ENCODE measurements at places on chromosomes 1 and 21.

GRCh38 chr21:17590430-17590829, 22.3 kb downstream of the BTG3 start:
- no peak overlapping the region for H3K27ac ChIP-seq
- H3K4me3 ChIP-seq = no peak overlapping the region
- H3K4me1 ChIP-seq = no peaks in the 10 kb centered on the region

DNA sequence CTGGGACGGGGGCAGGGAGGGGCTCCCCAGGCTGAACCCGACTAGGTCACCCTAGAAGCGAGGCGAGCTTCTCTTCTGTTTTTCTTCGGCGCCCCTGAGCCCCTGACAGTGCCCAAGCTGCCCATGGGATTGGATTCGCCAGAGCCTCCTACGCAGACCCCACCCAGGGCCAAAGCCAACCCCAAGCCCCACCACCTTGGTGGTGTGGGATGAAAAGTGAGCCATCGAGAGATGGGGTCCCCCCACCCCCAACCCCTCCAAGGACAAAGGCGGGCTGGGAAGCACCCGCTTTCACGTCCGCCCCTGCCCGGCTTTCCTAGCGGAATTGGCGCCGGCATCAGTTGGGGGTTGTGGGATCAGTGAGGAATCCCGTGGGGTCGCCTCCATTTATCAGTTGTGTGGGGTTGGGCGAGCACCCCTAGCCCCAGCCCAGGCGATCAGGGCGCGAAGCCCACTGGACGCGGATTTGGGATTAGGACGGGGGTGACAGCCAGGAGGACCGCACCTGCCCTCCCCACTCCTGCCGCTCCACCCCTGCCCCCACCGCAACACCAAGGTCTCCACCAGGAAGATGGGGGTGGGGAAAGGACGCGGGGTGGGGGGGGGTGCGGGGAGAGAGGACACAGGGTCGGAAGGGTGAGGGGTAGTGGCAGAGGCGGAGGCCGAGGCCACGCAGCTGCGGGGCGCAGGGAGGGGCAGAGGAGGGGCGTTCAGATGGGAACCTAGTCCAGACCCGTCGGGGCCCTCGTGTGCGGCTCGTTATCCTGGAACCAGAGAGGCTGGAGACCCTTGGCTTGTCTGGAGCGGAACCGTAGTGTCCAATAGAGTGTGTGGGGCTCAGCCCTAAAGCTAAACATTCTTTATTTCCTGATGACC, 4.4 kb downstream of the TSPEAR start:
- peaks cover 100% of the 10 kb centered on the region for H3K27me3 ChIP-seq
- no peak overlapping the region for H3K27ac ChIP-seq
- no peak for DNase-seq

DNA sequence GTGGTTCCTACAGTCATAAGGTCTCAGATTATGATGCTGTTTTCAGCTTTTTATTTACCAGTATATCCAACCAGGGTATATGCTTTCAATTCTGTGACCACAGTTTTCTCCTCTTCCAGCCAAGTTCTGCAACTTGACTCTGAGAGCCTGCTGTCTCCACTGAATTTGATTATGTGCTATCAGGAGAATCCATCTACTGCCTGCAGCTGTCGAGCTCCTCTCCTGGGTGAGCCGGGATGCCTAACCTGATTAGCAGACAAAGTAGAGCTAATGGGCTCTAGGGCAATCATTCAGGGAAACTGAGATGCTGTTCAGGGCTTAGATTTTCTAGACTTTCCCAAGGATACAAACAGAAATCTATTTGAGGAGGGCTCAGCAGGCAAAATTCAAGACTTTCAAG, 271.5 kb upstream of the BEND5 start:
- no peaks in the 10 kb centered on the region for H3K36me3 ChIP-seq
- no peak overlapping the region for H3K27ac ChIP-seq
- no peak overlapping the region for H3K4me3 ChIP-seq
- no peaks in the 10 kb centered on the region for H3K4me1 ChIP-seq
- DNase-seq = no peak
- no peaks in the 10 kb centered on the region for H3K27me3 ChIP-seq

GRCh38 chr21:38965910-38966504, 160.3 kb downstream of the ETS2 start:
- no peaks in the 10 kb centered on the region for H3K27me3 ChIP-seq
- H3K4me3 ChIP-seq = no peak overlapping the region
- no peak for DNase-seq

DNA sequence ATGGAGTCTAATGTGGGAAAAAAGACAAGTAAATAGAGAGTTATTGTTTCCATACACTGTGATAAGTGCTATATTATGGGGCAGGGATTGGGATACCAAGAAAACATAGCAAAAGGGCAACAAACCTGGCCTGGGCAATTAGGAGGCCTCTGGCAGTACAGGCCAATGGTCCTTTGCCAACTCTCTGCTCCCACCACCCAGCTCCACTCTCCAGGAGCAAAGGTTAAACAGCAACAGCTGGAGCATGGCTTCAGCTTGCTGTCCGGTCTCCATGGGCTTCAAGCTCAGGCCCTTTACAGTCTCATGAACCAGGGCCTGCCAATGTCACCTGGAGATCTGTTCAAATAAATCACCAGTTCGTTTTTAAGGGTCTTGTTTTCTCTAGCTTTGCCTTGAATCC, 37.2 kb upstream of the ARHGAP29 start:
- H3K27ac ChIP-seq = no peak overlapping the region
- H3K4me3 ChIP-seq = no peak overlapping the region
- H3K4me1 ChIP-seq = no peaks in the 10 kb centered on the region
- peaks cover 33% of the 10 kb centered on the region for H3K27me3 ChIP-seq
- DNase-seq = no peak

DNA sequence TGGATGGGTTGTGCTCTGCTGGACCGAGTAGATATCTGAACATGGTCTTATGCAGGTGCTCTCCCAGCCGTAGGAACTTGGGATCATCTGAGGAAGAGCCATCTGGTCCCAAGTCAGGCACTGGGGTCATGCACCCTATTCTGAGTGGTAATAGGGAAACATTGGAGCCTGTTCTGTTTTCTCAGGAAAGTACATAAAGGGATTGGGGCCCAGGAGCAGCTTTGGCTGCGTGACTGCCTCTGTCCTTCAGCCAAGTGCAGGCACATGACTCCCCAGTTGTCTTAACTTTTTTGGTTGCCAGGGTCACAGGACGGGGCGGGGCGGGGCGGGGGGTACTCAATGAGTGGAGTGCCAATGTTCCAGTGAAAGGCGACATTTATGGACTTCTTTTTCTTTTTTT, 11.5 kb downstream of the PFKFB2 start:
- peaks cover 5% of the 10 kb centered on the region for H3K36me3 ChIP-seq
- no peaks in the 10 kb centered on the region for H3K27me3 ChIP-seq
- DNase-seq = no peak
- no peak overlapping the region for H3K4me3 ChIP-seq
- no peak overlapping the region for H3K27ac ChIP-seq
- H3K4me1 ChIP-seq = peaks cover 3% of the 10 kb centered on the region

GRCh38 chr1:182700351-182700709, 15.9 kb upstream of the RGS8 start:
- no peak for DNase-seq
- no peaks in the 10 kb centered on the region for H3K36me3 ChIP-seq
- H3K27ac ChIP-seq = no peak overlapping the region

DNA sequence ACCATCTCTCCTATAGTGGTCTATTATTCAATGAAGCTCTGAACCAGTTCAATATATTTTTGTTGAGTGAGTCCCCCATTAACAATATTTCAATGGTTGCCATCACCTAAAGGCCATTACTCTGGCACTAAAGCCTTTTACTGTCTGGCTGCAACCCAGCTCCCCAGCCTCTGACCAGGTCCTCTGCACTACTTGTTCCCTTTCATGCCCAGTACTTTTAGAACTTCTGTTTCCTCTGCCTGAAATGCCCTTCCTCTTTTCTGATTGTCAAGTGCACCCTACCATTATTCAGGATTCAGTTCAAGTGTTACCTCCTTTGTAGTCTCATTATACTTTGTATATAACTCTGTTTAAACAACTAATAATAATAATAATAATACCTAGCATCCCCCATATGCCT, 30.4 kb upstream of the ZFYVE9 start:
- no peak overlapping the region for H3K27ac ChIP-seq
- H3K4me1 ChIP-seq = no peaks in the 10 kb centered on the region
- no peaks in the 10 kb centered on the region for H3K27me3 ChIP-seq
- H3K36me3 ChIP-seq = no peaks in the 10 kb centered on the region

DNA sequence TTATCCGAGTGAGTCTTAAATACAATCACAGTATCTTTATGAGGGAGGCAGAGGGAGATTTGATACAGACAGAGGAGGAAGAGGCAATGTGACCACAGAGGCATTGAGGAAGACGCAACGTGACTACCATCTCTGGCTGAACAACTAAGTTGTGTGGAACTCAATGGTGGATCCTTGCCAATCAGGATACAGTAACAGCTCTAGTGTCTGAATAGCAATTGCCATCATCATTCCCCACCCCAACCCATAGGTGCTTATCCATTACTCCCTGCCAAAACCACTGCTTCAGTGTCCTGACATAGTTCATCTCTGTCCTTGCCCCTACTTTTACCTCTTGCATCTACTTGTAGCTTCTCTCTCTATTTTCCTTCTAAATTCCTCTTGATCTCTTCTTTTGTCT, 20.5 kb upstream of the RHBDL2 start:
- H3K4me3 ChIP-seq = no peak overlapping the region
- H3K4me1 ChIP-seq = no peaks in the 10 kb centered on the region
- no peak for DNase-seq
- H3K27ac ChIP-seq = no peak overlapping the region
- peaks cover 4% of the 10 kb centered on the region for H3K36me3 ChIP-seq

- H3K27ac ChIP-seq = peak within 1 kb of the TSS; percentile 98
- H3K36me3 ChIP-seq = peaks cover 43% of the 10 kb centered on the region
- H3K27me3 ChIP-seq = no peaks in the 10 kb centered on the region
- DNase-seq = peak; percentile 9
- peak within 1 kb of the TSS; percentile 93 for H3K4me3 ChIP-seq
Measured at GRCh38 chr1:21289700-21290545, at the start of gene ECE1. TSS of gene ECE1 (minus strand) at chr1:21290463. CDS start at chr1:21290414, 49 bp downstream.

DNA sequence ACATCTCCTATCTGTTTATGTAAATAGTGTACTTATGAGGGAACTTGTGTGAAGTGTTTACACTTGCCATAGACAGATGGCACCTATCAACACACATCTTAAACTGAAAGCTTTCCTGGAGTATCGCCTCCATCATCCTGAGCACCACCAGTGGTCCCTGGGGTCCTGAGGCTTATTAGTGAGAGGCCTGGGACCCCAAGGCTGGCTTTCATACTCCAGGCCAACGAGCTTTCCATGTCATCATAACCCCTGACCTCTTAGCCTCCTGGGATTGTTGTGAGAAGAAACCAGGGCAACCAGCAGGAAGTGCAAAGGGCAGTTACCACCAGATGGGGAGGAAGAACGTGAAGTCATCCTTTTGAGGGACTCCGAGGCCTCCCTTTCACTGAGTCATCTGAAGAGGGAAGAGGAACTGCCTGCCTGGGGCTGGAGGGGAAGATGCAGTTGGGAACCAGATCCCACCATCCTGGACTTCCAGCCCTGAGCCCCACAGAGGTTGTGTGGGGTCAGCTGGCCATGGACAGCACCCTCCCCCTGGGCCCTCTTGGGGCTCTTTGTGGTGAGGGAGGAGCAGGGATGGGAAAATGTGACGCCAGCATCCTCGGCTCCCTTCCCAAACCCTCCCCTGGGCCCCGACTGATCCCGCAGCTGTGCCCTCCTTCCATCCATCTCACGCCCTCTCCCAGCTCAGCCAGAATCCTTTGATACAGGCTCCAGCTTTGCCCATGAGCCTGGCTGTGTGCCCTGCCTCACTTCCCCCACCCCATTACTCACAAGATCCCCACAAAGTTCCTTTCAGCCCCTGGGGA, 5.8 kb downstream of the INKA2 start:
- no peaks in the 10 kb centered on the region for H3K36me3 ChIP-seq
- H3K4me1 ChIP-seq = peaks cover 11% of the 10 kb centered on the region
- no peak overlapping the region for H3K4me3 ChIP-seq
- H3K27ac ChIP-seq = peak overlapping the region; percentile 76
- H3K27me3 ChIP-seq = peaks cover 9% of the 10 kb centered on the region

DNA sequence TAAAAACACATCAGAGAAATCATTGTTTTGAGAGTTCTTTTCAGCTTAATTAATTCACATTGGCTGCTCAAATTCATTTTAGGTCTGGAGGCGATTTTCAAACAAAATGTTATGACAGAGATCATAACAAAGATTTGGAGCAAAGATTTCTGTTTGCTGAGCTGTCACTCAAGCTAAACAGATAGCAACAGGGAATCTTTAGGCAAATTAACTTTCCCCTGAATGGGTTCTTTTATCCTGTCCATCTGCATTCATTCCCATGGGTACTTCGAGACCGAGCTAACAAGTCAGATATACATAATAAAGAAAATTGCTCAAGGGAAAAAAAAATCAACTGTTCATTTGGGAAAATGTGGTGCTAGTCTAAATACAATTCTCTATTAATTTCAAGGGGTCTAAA, 30.2 kb upstream of the CA6 start:
- H3K27me3 ChIP-seq = peaks cover 10% of the 10 kb centered on the region
- DNase-seq = no peak
- H3K4me3 ChIP-seq = no peak overlapping the region
- peaks cover 4% of the 10 kb centered on the region for H3K4me1 ChIP-seq
- H3K27ac ChIP-seq = no peak overlapping the region

GRCh38 chr1:28148880-28149195, 27.7 kb downstream of the PTAFR start:
- no peaks in the 10 kb centered on the region for H3K27me3 ChIP-seq
- H3K36me3 ChIP-seq = no peaks in the 10 kb centered on the region
- no peak for DNase-seq
- no peaks in the 10 kb centered on the region for H3K4me1 ChIP-seq

- no peaks in the 10 kb centered on the region for H3K4me1 ChIP-seq
- no peak overlapping the region for H3K27ac ChIP-seq
- no peaks in the 10 kb centered on the region for H3K36me3 ChIP-seq
- H3K4me3 ChIP-seq = no peak overlapping the region
- H3K27me3 ChIP-seq = no peaks in the 10 kb centered on the region
- DNase-seq = no peak
Measured at GRCh38 chr1:68675336-68675735, 178.5 kb upstream of the DEPDC1 start.

GRCh38 chr1:91273875-91274274, 130.8 kb downstream of the HFM1 start:
- DNase-seq = no peak
- H3K27me3 ChIP-seq = no peaks in the 10 kb centered on the region
- H3K4me3 ChIP-seq = no peak overlapping the region
- no peak overlapping the region for H3K27ac ChIP-seq
- H3K36me3 ChIP-seq = no peaks in the 10 kb centered on the region

- no peak overlapping the region for H3K4me3 ChIP-seq
- H3K36me3 ChIP-seq = peaks cover 3% of the 10 kb centered on the region
- no peaks in the 10 kb centered on the region for H3K4me1 ChIP-seq
- no peak overlapping the region for H3K27ac ChIP-seq
- H3K27me3 ChIP-seq = peaks cover 6% of the 10 kb centered on the region
- no peak for DNase-seq
Measured at GRCh38 chr1:228969953-228970800, 234.9 kb downstream of the RHOU start.

All from effector memory CD8-positive, alpha-beta T cell (primary cell).